Stimulated activated CD8-positive, alpha-beta memory T cell treated with anti-CD3 and anti-CD28 coated beads, Interleukin-15, amount 100 ng/mL, for 48 hours (primary cell): ENCODE measurements at places on chromosomes 3 and 15.

DNA sequence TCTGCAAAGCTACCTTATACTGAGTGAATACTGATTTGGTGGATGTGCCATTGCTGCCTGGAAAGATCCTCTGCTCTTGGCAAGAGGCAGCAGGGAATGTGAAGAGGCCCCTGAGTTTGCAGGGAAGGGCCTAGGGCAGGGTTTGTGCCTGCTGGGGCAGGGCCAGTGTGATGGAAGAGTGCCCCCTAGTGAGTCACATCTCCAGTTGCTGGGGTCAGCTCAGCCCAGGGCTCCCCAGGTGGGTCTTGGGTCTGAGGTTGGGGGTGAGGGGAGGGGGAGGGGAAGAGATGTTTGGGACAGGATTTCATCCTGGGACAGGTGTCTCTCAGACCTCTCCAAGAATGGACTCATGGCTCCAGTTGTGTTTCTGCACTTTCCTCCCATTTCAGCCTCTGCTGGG is 4.1 kb upstream of the AMOTL2 start:
- DNase-seq: no peak

- DNase-seq: no peak
Measured at GRCh38 chr3:113695431-113695785, 1.0 kb downstream of the USF3 start.

GRCh38 chr15:74460298-74460697 is 662 bp downstream of the UBL7 start:
- no peak for DNase-seq

- DNase-seq: no peak
Measured at GRCh38 chr3:189507856-189508255, 123.3 kb upstream of the TP63 start.

GRCh38 chr3:152902141-152902669 is 67.3 kb downstream of the P2RY1 start:
- no peak for DNase-seq

DNA sequence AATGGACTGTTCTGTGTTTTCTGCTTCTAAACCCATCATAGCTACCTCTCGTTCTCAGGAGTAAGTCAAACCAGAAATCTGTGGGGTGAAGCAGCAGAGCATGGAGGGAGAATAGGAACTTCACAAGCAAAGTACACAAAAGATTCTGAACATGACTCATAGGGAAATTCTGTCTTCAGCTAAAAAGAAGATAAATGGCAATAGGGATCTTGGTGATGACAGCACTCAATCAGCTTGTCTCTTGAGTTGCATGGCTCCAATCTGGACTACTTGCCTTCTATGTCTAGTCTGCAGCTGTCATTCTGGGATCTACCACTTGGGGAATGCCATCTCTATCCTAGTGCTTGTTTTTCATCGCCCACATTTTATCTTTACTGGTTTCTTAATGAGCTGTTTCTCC is 13.5 kb upstream of the GRAMD1C start:
- no peak for DNase-seq

DNA sequence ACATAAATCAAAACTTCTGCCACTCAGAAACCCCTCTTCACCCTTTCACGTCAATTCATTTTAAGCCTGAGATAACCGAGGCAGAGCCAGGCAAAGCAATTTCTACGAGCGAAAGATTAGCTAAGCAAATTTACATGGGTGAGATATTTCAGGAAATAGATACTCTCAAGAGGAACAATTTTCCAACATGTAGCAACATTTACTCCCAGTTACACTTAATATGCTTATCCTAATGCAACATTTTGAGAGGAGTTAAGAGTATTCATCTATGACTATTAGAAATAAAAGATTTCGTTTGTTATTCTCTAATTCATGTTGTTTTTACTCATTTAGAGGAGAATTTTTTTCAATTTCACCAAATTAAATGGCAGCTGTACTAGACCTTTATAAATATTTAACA is 837 bp downstream of the TMC3 start:
- DNase-seq: no peak

GRCh38 chr3:55426486-55426885 is 60.6 kb downstream of the WNT5A start:
- DNase-seq: no peak

GRCh38 chr3:110332629-110333028 is 739.0 kb upstream of the NECTIN3 start:
- no peak for DNase-seq

DNA sequence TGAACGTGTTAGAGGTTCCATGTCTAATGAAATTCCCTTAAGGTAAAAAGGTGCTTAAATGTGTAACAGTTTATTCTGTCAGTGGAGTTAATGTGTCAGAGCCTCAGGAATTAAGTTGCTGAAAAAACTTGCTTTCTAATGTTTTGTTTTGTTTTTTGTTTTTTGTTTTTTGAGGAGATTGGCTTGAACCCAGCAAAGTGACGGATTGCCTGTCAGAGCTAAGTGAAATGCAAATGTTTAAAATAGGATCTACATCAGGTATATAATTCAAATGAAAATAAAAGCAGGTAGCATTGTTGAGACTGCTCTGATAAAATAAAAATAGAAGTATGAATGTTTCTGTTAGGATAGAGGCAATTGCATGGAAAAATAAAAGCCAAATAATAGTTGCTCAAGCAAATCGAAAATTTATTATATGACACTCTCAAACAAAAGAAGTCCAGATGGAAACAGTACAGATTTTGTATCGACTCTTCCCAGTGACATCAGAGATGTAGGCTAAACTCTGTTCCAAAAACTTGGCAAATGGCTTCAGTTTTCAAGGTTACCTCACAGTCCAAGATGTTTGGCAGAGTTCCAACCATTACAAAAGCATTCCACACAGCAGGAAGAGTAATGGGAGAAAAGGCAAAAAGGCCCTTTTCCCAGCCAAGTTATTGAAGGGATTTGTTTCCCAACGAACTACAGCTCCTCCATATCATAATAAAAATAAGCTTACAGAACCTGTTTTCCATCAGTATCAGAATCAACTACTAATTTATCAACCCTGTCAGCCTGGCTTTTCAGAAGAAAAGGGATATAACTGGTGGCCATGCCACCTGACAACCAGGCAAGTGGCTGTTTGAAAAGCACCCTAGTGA is 291.0 kb downstream of the TBL1XR1 start:
- DNase-seq: no peak

DNA sequence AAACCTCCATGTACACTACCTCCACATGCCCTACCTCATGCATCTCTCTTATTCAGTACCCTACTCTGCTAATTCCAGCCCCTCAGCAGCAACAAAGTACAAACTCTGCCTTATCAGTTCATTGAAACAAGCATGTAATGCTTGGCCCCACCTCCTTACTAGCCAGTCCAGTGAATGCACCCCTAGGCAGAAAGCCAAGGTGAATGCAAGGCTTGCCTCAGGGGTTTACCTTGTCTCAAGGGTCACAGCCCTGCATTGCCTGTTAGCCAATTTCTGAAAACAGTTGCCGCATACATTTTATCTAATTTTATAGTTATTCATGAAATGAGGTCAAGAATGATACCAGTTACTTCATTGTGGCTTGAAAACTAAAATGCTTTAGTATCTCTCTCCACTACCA is 576.4 kb downstream of the FHIT start:
- no peak for DNase-seq

- DNase-seq: no peak
Measured at GRCh38 chr3:187737006-187737367, 8.3 kb downstream of the BCL6 start.

GRCh38 chr3:170751083-170751898 is 118.7 kb downstream of the RPL22L1 start:
- DNase-seq: no peak

DNA sequence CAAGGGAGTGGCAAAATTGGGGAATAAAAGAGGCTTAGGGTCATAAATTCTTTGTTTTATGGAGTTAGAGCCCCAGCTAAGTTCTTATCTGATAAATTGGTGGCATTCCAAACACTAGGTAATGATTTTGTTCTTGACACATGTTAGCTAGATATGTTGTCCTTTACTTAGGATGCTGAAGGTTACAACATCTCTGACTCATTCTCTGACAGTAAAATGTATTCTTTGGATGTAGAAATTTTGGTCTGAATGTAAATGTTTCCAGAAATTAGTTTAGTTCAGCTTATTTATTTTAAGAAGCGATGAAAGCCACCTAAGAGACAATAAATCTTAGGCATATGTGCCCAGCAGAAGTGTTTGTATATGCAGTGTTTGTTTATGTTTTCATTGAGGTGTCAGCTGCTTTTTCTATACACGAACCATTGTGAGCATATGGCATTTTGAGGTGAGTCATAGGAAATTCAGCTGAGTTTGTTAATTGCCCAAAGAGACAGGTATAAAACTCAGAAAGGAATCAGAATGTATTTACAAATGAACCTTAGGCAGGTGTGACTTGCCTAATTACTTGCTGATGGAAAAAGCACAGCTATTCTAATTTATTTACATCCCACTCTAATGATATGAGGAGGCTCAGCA is 247.7 kb downstream of the AGBL1 start:
- DNase-seq: no peak

GRCh38 chr3:50136714-50137405 is 18.3 kb upstream of the SEMA3F start:
- no peak for DNase-seq

GRCh38 chr15:81813215-81813614 is 232.6 kb downstream of the MEX3B start:
- no peak for DNase-seq

DNA sequence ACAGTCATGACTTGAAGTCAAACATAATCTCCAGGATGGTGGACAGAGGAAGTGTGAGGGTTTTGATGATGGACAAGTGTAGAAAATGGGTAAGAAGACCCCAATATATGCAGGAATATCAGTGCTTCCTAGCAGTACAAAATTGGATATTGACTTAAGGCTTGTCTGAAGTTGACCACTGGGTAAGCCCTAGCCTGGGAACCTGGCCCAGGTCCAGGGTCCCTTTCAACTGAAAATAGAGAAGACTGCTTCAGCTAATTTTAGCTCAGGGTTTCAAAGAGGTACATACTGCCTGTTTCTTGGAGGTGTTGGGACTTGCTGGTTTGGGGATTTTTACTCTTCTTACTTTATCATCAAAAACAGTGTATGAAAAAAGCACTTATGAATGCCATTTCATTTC is 4.7 kb downstream of the NR1D2 start:
- DNase-seq: no peak

- DNase-seq: no peak
Measured at GRCh38 chr15:61364871-61365270, 135.8 kb upstream of the RORA start.

GRCh38 chr3:183695569-183696364 is 1.8 kb upstream of the YEATS2 start:
- DNase-seq: no peak

GRCh38 chr3:189593581-189593980 is 37.6 kb upstream of the TP63 start:
- DNase-seq: no peak

DNA sequence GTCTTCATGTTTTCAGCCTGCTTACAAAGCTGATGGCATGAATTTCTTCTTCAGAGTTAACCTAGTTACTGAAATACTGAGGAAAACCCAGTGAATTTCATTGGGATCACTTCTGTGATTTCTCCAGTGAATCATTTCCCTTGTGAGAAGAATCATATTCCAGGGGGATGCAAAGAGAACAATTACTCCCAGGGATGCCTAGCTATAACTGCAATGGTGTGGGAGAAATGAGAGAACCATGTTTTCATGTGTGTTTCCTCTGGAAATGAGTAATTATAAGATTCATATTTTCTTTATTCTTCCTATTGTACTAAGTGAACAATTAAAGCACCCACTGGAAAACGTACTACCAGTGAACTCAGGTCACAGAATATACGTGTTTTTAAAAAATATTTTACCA is 485.4 kb downstream of the GRM7 start:
- DNase-seq: no peak

DNA sequence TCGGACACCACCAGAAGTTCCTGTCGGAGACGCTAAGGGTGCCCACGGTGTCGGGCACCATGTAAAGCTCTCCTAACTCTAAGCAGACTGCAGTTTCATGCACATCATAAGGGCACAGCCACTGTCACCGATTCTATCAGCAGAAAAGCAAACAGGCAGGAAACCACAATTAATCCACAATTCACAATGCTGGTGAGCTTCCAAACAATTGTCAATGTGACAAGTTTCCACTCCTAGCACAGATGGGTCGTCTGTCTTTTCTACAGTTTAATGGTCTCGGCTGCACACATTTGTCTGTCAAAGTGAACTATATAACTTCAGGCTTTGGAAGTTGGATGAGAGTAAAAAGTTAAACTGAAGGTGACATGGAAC is 8.8 kb upstream of the OCA2 start:
- no peak for DNase-seq

- no peak for DNase-seq
Measured at GRCh38 chr3:42014458-42014920, 52.6 kb upstream of the ULK4 start.
